ENCODE measurements at places on chromosomes 1 and 21. TPM values are rescaled to one million over a fixed set of nuclear protein-coding genes. Genes with fewer than 3 reads are reported as not detected.

DNA sequence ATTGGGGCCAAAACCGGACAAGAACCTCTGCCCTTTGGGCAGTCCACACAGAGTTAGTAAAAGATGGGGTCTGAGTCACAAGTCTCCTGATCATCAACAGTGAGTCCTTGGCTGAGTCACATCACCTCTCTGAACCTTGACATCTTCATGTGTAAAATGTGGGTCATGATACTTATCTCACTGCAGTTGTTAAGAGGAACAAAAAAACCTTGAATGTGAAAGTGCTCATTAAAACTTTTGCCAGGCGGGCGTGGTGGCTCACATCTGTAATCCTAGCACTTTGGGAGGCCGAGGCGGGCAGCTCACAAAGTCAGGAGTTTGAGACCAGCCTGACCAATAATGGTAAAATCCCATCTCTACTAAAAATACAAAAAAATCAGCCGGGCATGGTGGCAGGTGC lies 15.7 kb downstream of the S100A16 start:
- no peaks in the 10 kb centered on the region for H3K27me3 ChIP-seq
- no peak for DNase-seq
- H3K36me3 ChIP-seq, result no peaks in the 10 kb centered on the region
- H3K27ac ChIP-seq, result no peak overlapping the region
- H3K4me3 ChIP-seq, result no peak overlapping the region

GRCh38 chr21:34693192-34693810 lies 24.5 kb downstream of the CLIC6 start:
- no peak for DNase-seq
- no peaks in the 10 kb centered on the region for H3K27me3 ChIP-seq
- H3K4me3 ChIP-seq, result no peak overlapping the region
- no peaks in the 10 kb centered on the region for H3K4me1 ChIP-seq
- H3K27ac ChIP-seq, result no peak overlapping the region

- H3K4me3 ChIP-seq, result no peak overlapping the region
- no peak overlapping the region for H3K27ac ChIP-seq
- no peaks in the 10 kb centered on the region for H3K4me1 ChIP-seq
- DNase-seq, result no peak
- no peaks in the 10 kb centered on the region for H3K27me3 ChIP-seq
- no peaks in the 10 kb centered on the region for H3K36me3 ChIP-seq
These were observed 68.1 kb downstream of the SH3BGR start for GRCh38 chr21:39519835-39520234.

- H3K4me3 ChIP-seq, result no peak overlapping the region
- no peak overlapping the region for H3K27ac ChIP-seq
- H3K36me3 ChIP-seq, result no peaks in the 10 kb centered on the region
- no peaks in the 10 kb centered on the region for H3K27me3 ChIP-seq
- no peak for DNase-seq
These were observed 47.5 kb upstream of the PLA2G2C start for GRCh38 chr1:20233866-20234265.

- no peak overlapping the region for H3K27ac ChIP-seq
- DNase-seq, result no peak
- H3K36me3 ChIP-seq, result no peaks in the 10 kb centered on the region
- H3K27me3 ChIP-seq, result no peaks in the 10 kb centered on the region
- H3K4me1 ChIP-seq, result no peaks in the 10 kb centered on the region
These were observed 39.8 kb upstream of the LRP8 start for GRCh38 chr1:53367503-53368313.

Gene GBP6
- total RNA-seq, result 0.19 TPM

Gene SLC66A1
- total RNA-seq, result 9.7 TPM

Gene SH2D2A
- total RNA-seq, result 0.30 TPM

Gene WLS
- total RNA-seq, result 55.8 TPM

All from right atrium auricular region (tissue), 2 donors.